ENCODE measurements at places on chromosomes 2 and 18.

DNA sequence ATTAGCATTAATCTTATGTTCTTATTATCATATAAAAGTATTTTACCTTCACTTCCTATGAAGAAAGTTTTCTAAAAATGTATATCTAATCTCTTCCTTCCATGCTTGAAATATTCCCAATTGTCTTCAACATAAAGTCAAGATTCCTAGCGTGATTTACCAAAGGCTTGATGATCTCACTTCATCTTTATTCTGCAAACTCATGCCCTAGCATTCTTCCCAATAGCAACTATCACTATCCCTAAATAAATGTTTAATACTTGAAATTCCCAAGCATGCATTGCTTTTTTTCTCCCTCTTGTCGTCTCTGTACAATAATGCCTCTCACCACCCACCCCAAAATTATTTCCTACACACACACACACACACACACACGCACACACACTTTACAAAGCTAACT is 125.8 kb downstream of the VWC2L start:
- no peak for DNase-seq

DNA sequence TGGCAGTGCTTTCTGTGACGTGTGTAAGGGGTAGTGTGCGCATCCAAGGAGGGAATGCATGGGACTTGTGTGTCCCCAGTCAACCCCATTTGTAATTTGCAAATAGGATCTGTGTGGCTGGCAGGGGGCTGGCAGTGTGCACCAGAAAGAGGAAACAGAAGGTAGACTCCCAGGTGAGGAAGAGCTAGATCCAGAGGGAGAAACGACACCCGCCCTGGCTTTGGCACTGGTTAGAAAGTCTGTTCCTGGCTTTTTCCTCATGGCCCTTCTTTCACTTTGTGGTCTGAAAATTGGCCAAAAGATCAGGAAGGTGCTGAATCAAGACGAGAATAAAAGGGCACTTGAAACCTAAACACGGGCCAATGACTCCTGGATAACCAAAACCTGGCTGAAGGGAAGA is 33.3 kb downstream of the PRKCE start:
- no peak for DNase-seq

DNA sequence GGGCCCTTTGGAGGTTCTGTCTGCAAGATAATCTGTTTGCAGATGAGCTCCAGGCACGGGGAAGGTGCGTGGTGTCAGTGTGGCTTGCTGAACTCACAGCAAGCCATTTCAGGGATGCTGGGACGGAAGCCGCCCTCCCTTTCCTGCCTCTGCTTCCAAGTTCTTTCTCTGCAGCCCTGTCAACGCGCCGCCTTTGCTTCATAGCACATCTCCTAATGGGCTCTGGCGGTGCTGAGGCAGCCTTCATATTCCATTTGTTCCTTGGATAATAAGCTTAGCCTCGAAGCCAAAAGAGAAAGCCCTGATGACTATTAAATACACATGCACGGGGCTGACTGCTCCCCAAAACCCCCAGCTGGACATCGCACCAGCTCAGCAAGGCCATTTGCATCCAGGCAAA is 81.7 kb upstream of the TAF1B start:
- DNase-seq, result no peak

- no peak for DNase-seq
Observed at GRCh38 chr2:151828890-151829324, 686 bp upstream of the ARL5A start.

DNA sequence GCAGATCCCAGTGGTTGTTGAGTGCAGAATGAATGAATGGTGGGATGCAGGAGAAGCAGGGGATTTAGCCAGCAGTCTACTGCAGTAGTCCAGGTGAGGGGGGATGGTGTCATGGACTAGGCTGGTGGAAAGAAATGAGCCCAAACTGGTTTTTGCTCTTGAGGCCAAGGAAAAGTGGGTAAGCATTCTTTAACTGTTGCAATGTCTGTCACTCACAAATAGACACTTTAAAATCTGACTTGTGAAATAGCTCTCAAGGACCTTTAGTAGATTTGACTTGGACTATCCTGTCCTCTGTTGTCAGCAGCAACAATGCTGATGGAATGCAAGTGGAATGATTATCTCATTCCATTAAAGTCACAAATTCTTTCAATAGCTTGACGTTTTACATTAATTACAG is 37.5 kb upstream of the STK17B start:
- DNase-seq, result no peak

GRCh38 chr2:128305555-128306080 is 13.1 kb downstream of the HS6ST1 start:
- DNase-seq, result no peak
